ENCODE measurements at places on chromosomes 6 and 20.
A peak's percentile ranks its signal among the peaks of the same experiment; 100 is the strongest.

DNA sequence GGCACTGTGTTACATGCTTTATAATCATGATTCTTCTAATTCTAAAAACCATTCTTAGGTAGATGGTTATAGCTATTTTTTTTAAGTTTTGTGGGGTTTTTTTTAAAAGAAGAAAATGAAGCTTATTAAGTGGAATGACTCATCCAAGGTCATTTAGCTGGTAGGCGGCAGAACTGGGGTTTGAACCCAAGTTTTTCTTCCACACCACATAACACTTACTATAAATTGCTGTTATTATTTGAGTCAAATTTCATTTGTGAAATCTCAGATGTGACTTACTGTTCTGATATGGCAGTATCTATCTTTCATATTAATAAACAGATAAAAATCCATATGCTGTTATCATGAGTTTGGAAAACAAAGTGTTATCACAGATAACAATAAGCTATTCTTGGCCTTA, 10.4 kb upstream of the COL10A1 start:
- DNase-seq, result no peak

- DNase-seq, result no peak
These were observed 9.8 kb upstream of the ZFP64 start for GRCh38 chr20:52201395-52201794.

DNA sequence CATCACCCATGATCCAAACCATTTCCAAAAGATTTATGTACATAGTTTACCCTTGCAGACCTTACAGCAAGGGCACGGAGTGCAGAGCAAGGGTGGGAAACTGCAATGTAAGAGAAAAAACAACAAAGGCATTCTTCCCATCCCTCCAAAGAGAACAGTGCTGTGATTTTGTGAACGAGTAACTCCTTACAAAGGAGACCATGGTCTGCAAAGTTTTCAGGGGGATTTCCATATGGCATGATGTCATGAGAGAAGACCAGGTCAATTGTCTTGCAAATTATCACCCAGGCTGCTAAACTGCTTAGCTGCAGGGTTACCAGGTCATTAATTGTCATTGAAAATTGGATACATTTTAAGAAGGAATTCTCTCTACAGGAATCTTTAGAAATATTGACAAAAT, 58.3 kb downstream of the LAMP5 start:
- no peak for DNase-seq

GRCh38 chr20:20267685-20268370, 100.1 kb upstream of the INSM1 start:
- DNase-seq, result peak; percentile 42

DNA sequence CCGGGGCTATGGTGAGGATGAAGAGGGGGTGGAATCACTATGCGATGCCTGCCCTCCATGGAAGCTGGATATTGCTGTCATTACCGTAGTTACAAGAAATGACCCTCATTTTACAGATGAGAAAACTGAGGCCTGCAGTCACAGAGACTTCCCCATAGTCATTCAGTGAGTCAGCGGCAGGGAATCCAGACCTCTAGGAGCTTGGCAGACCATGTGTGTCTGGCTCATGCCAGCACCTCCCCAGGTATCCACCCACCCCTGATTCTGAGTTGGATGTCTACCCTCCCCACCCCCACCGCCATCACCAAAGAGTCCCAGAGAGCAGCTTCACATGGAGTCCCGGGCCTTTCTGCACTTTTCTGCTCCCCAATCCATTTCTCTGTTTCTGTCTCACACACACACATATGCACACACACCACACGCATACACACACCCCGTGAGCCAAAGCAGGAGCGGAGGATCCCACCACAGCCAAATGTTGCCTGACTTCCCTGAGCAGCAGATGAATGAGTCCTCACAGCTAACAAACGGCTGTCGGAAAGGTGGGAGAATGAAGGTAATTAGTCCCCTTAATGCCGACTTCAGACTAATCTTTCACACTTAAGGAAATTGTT, 24.8 kb downstream of the CDH22 start:
- DNase-seq, result no peak

- peak; percentile 86 for DNase-seq
These were observed 51.2 kb upstream of the RANBP9 start for GRCh38 chr6:13762611-13763441.

GRCh38 chr6:132270726-132271402, 130.4 kb downstream of the MOXD1 start:
- DNase-seq, result no peak

DNA sequence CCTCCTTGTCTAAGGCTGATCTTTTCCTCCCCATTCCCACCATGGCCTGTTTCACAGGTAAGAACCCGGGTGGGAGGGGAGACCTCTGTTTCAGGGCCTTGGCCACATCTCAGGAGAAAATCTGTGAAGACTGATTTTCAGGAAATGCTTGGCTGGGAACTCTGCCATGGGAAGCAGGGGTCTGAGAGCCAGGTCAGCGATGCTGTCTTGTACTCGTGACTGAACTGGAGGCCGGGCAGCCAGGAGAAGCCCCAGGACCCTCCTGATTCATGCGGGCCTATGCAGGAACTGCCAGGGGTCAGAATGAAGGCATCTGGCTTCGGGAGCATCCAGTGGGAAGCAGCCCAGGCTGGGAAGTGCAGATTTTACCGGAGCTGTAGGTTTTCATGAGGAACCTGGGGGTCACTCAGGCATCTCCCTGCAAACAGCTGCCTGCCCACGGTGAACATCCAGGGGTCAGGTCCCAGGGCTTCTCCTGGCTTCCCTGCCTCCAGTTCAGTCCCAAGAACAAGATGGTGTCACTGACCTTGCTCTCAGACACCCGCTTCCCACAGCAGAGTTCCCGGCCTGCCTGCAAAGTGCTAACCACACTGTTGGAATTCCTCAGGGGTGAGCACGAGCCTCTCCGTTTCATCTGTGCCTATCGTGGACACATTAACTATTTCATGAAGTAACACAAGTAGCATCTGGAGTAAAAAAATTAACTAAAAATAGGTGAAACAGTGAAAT, 90.2 kb upstream of the SULF2 start:
- no peak for DNase-seq

DNA sequence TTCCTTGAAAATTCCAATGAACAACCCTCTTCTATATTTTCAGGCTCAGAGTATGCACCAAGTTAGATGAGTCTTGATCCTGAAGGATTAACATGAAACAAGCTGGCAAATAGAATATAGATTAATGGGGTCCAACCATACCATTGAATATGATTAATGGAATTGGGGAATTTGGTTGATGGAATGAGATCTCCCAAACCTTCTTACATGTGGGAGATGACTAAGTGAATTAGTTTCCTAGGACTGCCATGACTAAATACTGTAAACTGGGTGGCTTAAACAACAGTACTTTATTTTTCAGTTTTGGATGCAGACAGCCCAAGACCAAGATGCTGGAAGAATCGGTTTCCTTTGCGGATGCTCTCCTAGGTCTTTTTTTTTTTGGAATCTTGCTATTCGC, 347.0 kb downstream of the QKI start:
- no peak for DNase-seq

GRCh38 chr6:143164565-143165105, 103.9 kb downstream of the AIG1 start:
- no peak for DNase-seq

GRCh38 chr6:131470534-131470933, 102.5 kb upstream of the ARG1 start:
- no peak for DNase-seq

- DNase-seq, result no peak
These were observed 5.9 kb downstream of the TMEM63B start for GRCh38 chr6:44133003-44133931.

DNA sequence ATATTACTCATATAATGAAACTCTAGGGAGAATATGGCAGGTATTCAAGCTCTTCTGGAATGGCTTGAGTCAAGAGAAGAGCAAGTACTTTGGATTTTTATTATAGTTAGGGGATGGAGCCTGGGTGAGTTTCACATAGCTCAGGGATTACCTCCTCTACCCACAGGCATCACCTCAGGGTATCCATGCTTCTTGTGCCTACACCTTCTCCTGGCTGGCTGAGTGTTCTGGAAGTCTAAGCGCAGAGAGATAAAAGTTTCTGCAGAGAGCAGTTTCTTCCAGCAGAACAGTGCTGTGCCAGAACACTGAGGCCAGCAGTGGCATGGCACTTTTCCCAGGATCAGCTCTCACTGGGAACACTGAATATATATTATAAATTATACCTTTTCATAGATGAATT, 199.7 kb upstream of the KCNQ5 start:
- DNase-seq, result no peak

- no peak for DNase-seq
These were observed 29.8 kb downstream of the TRMT6 start for GRCh38 chr20:5920581-5920980.

GRCh38 chr6:159117563-159117962, 51.6 kb upstream of the FNDC1 start:
- no peak for DNase-seq

DNA sequence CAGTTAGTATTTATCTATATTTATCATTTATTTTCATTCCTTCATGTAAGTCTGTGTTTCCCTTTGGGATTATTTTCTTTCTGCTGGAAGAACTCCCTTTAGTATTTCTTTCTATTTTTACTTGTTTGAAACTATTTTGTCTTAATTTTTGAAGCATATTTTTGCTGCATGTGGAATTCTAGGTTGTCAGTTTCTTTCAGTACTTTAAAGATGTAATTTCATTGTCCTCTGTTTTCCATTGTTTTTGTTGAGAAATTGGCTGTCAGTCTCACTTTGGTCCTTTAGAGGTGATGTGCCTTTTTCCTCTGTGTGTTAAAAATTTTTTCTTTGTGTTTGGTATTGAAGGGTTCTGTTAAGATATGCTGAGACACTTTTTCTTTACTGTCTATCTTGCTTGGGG, 17.1 kb downstream of the RNF182 start:
- no peak for DNase-seq
